ENCODE measurements at places on chromosomes 11 and 22. TPM values are rescaled to one million over a fixed set of nuclear protein-coding genes. Genes with fewer than 3 reads are reported as not detected.

Gene CDC45
- total RNA-seq = not detected

Gene RASSF10
- total RNA-seq = 0.49 TPM

Gene SYT13
- total RNA-seq = 0.51 TPM

DNA sequence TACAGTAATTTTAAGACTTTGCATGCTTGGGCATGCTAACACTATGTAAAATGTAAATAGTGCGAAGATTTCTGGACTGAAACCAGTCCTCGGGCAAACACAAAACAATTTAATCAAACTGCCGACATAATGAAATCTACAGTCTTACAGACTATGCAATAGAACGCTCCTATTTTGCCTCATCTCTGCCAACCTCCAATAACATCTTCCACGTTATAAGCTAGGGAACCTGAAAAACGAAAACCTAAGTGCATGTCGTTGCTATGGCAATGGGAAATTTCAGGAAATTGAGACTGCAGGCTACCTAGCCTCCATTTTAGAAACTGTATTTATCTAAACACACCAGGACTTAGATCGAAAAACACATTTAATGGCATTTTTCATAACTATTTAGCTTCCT, 1.1 kb downstream of the CSTF3 start:
- no peak for DNase-seq

DNA sequence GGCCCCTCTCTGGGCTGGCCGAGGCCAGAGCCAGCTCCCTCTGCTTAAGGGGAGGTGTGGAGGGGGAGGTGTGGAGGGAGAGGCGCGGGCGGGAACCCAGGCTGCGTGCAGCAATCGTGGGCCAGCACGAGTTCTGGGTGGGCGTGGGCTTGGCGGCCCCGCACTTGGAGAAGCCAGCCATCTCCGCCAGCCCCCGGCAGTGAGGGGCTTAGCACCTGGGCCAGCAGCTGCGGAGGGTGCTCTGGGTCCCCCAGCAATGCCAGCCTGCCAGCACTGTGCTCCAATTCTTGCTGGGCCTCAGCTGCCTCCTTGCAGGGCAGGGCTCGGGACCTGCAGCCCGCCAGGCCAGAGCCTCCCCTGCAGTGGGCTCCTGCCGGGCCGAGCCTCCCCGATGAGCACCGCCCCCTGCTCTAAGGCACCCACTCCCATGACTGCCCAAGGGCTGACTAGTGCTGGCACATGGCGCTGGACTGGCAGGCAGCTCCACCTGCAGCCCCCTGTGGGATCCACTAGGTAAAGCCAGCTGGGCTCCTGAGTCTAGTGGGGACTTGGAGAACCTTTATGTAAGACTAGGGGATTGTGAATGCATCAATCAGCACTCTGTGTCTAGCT, 96.7 kb upstream of the OR9G4 start:
- DNase-seq = no peak

GRCh38 chr11:36048496-36049247, 104.8 kb downstream of the LDLRAD3 start:
- DNase-seq = no peak

- no peak for DNase-seq
Measured at GRCh38 chr11:13429836-13430235, 33.2 kb downstream of the BTBD10 start.

DNA sequence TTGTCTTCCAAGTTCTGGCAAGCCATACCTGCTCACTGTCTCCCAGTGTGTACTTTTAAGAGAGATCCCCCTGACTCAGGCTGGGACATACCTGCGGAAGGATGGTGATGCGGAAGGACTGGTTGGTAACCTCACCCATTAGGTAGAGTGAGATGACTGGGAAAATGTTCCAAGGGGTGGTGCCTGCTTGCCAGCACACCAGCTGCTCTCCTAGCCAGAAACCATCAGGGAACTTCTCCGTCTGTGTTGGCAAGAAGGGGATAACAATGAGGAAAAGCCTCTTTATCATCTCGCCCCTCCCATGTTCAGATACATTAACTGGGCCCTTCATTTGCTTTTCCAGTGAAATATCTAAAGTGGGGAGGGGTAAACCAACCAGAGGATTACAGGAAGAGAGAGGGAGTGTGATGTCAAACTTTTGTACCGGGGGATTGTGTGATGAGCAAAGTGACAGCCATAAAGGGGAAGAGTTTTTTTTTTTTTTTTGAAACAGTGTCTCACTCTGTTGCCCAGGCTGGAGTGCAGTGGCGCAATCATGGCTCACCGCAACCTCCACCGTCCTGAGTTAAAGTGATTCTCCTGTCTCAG, at the start of gene BACE1-AS:
Gene BACE1-AS, plus strand, starts transcription at position 538 of the 588 bp plus-strand sequence.
- no peak for DNase-seq

DNA sequence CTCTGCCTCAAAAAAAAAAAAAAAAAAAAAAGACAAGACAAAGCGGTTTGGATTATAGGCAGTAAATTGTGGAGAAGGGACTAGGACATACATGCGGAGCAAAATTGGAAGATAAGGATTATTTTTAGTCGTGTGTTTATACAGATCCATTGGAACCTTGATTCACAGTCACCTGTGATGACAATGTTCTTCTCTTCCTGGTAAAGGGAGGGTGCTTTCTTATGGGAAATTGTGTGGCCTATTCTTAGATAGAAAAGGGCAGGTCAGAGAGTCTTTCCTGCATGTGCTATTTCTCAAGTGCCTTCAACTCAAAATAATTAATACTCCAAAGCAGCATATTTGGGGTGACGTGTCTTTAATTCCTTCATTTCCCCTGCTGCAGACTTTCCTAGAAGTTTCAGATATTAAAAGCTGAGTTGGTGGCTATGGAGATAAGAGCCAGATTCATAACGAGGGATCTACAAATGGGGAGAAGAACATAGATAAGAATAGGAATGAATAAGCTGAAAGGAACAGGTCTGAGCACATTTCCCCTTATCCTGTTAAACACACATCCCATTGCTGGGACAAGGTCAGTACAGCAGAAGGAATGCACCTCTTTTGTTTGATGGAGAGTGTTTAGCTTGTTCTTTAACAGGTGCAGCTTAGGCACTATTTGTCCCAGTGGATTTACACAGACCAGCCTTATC, 22.5 kb downstream of the GSTT2B start:
- DNase-seq = no peak

- no peak for DNase-seq
Measured at GRCh38 chr11:17979770-17980371, 33.0 kb downstream of the SERGEF start.

GRCh38 chr11:74139151-74139918, 31.5 kb downstream of the C2CD3 start:
- no peak for DNase-seq

GRCh38 chr11:2166091-2166851, 5.3 kb upstream of the INS start:
- no peak for DNase-seq

All from right lobe of liver (tissue), 6 donors.